Stimulated activated CD4-positive, alpha-beta T cell treated with anti-CD3 and anti-CD28 coated beads, Interleukin-15, amount 100 ng/mL, for 48 hours (primary cell): ENCODE measurements at places on chromosomes 11 and 22.

DNA sequence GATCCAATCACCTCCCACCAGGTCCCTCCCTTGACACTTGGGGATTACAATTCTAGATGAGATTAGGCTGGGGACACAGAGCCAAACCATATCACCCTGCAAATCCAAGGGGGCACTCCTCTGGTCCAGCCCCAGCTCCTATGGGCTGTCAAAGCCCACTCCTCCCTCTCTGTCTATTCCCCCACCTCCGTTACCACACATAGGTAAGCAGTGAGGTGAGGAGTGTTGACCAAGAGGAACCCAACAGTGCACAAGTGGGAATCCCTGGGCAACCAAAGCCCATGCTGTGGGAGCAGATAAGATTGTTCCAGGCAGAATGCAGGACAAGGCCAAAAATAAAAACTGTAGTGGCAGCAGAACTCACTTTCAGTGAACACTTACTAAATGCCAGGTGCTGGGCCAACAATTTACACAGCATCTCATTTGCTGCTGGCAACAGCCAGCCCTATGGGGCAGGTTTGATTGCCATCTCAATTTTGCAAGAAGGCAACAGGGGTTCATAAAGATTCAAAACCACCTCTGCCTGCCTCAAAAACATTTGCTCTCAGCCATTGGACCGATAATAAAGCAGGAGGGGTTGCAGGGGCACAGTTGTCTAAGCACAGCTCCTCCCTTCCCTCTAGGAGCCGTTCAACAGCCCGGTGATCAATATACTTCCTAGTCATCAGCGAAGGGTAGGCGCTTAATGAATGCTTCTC, 8.9 kb downstream of the SDF2L1 start:
- DNase-seq: no peak

- DNase-seq: no peak
These were observed 2.1 kb upstream of the STIP1 start for GRCh38 chr11:64183890-64184289.

DNA sequence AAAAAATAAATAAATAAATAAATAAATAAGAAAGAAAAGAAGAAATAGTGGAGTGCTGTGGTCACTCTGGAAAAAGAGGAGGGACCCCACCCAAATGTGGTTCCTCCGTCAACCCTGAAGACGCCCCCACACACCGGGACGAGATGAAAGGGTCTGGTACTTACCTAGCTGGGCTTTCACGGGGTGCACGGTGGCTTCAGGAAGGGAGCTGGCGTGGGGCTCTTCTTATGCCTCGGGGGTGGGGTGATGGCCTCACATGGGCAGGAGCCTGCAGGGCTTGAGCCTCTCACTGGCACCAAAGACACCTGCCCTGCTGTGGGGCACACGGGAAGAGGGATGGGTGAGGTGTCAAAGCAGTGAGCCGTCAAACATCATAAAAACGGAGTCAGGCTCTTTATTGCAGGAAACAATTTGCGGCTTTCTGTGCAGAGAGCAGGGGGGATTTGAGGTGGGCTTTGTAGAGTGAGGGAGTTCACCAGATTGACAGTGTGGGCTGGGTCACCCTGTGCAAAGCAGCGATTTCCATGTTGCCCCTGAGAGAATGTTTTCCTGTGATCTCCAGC, 28.0 kb upstream of the KRTAP5-6 start:
- DNase-seq: no peak

DNA sequence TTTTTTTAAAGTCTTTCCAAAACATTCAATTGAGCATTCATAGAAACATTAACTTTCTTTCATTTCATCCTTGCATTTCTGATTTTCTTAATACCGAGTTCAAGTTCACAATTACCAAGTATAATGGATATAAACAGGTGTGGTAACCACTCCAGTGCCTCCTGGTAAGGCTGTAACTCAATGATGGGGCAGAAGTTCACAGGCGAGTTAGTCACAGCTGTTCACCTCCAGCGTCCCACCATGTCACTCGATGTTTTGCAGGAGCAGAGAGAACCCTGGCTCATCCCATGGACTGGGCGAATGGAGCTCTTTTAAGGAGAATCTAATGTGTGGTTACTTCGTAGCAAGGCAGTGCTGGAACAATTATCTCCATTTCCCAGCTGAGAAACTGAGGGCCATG, 94.4 kb upstream of the ALX4 start:
- DNase-seq: no peak
